ENCODE measurements at places on chromosomes 12 and 14. TPM values are rescaled to one million over a fixed set of nuclear protein-coding genes. Genes with fewer than 3 reads are reported as not detected.

Gene FAM222A
- not detected for polyA plus RNA-seq

Gene NRXN3
- polyA plus RNA-seq, result not detected

Gene KRT3
- polyA plus RNA-seq, result not detected

Gene ACSM4
- not detected for polyA plus RNA-seq

Gene HOXC13
- not detected for polyA plus RNA-seq

Gene IL31
- not detected for polyA plus RNA-seq

Gene FITM1
- polyA plus RNA-seq, result not detected

Gene CCDC196
- polyA plus RNA-seq, result not detected

Gene PLEK2
- polyA plus RNA-seq, result not detected

Gene RTN1
- 55.0 TPM for polyA plus RNA-seq

Gene PRH2
- not detected for polyA plus RNA-seq

Gene SPX
- polyA plus RNA-seq, result not detected

Gene EPS8
- polyA plus RNA-seq, result 1.8 TPM

Gene TSPAN9
- polyA plus RNA-seq, result 0.25 TPM

Gene HOXC10
- polyA plus RNA-seq, result not detected

Gene ANKS1B
- polyA plus RNA-seq, result not detected

Gene CCND2
- 2.9 TPM for polyA plus RNA-seq

Gene LAG3
- 0.04 TPM for polyA plus RNA-seq

Gene RFLNA
- not detected for polyA plus RNA-seq

Gene SDR9C7
- polyA plus RNA-seq, result not detected

Gene MIPOL1
- not detected for polyA plus RNA-seq

Gene LRP1
- polyA plus RNA-seq, result 275 TPM

Gene NRIP2
- polyA plus RNA-seq, result 0.24 TPM

Gene RFX4
- not detected for polyA plus RNA-seq

Gene GCH1
- polyA plus RNA-seq, result 68.6 TPM

Measured in CD14-positive monocyte (primary cell).